Activated T-helper 1 cell treated with Interleukin-2 at 50 U/mL for 16 hours (primary cell): ENCODE measurements at places on chromosomes 3 and 15.

DNA sequence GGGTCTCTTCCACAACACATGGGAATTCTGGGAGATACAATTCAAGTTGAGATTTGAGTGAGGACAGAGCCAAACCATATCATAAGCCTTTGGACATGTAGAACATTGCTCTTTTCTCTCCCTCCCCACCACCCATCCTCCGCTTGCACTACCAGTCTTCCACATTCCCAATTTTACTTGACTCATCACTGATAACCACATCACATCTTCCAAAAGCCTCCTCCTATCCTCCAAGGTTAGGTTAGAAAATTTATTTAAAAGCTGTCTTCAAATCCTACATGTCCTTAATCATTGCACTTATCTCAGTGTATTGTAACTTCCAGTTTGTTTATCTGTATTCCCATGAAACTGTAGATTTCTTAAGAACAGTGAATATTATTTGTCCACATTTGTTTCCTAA lies 10.4 kb downstream of the ZBED2 start:
- DNase-seq, result no peak

DNA sequence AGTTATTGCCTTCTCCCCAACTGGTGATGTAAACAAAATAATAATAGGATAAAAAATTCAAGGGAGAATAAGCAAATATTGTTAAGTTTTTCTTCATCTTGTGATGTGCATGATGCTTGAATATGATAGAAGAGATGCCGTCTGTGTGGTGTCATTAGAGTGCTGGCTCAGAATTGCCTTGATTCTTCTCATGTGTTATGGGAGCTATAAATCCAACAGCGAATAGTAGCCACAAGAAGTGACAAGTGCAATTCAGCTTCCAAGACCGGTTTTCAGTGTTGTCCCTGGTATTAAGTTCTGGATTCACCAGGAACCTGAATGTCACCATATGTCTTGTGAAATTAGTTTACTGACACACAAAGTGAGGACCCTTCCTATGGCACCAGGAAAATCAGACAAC lies 547.0 kb downstream of the NSUN3 start:
- DNase-seq, result no peak

DNA sequence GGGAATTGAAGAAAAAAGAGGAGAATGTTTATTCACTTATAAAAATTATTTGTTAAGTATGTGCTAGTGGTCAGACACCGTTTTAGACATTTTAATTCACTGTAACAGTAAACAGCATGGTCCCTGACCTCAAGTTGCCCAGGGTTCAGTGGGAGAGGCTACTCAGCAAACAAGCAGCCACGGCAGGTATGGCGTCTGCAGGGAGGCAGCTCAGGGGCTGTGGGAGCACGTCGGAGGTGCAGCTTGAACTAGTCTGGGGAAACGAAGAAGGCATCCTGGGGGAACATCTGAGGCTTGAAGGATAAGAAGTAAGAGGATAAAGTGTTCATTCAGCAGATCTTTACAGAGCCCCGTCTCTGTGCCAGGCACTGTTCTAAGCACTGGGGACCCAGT lies 66.0 kb downstream of the CRTC3 start:
- no peak for DNase-seq

GRCh38 chr3:53708001-53708621 lies 138.1 kb downstream of the CHDH start:
- DNase-seq, result no peak

DNA sequence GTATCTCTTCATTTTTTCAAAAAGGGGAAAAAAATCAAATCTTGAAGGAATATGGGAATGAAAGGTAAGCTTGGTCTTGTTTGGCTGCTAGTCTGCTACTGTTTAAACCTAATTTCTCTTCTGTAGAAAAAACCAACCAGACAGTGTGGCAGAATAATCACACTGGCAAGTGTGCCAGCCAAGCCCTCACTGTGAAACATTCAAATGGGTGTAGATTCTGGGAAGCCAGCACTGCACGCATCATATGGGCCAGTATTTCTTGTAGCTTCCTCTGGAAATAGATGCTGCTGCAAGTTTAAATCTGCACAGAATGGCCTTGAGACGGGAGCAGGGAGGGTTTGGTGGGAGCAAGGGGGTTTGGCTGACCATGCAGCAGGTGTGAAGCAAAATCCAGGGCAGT lies 62.1 kb downstream of the POMGNT2 start:
- no peak for DNase-seq

DNA sequence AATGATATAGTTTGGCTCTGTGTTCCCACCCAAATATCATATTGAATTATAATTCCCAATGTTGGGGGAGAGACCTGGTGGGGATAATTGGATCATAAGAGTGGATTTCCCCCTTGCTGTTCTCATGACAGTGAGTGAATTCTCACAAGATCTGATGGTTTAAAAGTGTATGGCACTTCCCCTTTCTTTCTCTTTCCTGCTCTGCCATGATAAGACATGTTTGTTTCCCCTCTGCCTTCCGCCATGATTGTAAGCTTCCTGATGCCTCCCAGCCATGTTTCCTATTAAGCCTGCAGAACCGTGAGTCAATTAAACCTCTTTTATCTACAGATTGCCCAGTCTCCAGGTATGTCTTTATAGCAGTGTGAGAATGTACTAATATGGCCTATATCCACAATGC lies 126.7 kb upstream of the GMNC start:
- DNase-seq, result no peak

GRCh38 chr3:161838021-161838420 lies 341.4 kb downstream of the OTOL1 start:
- no peak for DNase-seq

DNA sequence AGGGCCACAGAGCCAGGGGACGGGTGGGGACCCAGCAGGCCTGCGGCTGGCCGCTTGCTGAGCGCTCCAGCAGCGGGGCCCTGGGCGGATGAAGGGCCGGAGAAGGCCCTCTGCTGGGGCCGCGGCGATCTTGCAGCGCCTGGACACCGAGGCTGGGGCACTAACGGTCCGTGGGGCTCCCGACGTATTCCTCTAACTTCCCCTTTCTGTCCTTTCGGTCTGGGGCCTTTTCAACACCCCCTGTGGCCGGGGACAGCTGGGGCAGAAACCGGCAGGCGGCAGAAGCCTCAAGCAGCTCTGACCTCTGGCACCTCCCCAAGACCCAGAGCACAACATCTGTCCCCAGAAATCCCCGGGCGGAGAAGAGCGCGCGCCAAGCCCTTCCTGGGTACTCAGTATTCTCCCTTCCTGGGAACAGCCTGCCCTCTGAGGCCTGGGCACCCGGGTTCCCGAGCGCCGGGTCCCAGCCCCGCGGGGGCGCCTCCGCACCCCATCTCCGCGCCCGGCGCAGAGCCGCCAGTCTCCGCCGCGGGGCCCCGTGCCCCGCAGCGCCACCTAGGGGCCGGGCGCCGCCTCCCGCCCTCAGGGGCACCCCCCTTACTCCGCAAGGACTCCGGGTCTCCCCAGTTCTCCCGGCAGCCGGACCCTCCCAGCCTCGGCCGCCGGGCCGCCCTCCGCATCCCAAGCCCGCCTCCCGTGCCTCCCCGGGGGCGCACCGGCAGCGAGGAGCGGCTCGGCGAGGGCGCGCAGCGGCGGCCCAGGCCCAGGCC lies 582 bp upstream of the SLCO3A1 start:
- peak; percentile 67 for DNase-seq

DNA sequence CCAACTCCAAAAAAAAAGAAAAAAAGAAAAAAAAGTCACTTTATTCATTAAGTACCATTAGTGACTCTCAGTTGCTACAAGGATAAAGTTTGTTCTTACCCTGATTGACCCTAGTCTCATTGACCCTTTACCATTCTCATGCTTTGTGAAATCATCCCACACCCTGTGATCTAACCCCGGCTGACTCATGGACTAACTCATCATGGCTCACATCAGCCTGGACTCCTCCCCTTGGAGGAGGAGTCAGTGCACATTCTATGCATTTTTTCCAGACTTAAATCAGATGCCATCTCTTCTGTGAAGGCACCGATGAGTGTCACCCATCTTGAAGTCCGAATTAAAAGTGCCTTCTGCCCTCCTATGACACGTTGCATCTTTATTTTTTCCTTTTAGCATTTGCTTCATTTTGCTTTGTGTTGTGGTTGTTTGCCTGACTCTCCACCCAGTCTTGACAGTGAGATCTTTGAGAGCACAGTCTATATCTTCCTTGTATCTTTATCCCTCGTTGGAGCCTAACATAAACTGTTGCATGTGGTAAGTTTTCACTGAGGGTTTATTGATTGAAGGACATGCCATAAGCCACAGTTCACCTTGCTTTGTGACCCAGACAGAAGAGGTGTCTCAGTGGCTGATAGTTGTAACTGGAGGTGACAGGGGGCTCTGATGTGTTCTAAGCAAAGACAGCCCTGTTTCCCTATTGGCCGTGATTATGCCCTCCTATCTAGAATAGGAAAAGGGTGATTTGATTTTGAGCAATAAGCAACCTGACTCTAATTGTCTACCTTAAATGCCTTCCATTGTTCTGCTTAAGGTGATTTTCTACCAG lies 72.1 kb downstream of the IL1RAP start:
- no peak for DNase-seq

DNA sequence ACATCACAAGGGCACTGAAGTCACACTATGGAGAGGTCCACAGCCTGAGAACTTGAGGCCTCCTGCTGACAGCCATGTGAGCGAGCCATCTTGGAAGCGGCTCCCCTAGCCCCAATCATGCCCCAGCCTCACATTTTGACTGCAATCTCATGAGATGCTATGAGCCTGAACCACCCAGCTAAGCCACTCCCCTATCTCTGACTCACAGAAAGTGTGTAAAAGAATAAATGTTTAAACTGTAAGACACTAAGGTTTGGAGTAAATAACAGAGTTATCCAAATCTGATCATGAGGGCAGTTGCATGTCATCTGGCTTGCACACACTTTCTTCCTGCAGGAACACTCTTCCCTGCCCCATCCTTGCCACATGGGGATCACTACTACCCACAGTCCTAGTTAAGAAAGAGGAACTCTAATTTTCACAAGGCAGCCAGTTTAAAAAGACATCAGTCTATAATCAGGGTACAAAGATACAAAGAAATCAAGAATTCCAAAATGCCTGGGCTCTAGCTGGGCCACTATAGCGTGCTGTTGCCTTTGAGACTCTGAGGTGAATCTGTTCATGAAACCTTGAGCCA lies 494.2 kb downstream of the FOXP1 start:
- no peak for DNase-seq

DNA sequence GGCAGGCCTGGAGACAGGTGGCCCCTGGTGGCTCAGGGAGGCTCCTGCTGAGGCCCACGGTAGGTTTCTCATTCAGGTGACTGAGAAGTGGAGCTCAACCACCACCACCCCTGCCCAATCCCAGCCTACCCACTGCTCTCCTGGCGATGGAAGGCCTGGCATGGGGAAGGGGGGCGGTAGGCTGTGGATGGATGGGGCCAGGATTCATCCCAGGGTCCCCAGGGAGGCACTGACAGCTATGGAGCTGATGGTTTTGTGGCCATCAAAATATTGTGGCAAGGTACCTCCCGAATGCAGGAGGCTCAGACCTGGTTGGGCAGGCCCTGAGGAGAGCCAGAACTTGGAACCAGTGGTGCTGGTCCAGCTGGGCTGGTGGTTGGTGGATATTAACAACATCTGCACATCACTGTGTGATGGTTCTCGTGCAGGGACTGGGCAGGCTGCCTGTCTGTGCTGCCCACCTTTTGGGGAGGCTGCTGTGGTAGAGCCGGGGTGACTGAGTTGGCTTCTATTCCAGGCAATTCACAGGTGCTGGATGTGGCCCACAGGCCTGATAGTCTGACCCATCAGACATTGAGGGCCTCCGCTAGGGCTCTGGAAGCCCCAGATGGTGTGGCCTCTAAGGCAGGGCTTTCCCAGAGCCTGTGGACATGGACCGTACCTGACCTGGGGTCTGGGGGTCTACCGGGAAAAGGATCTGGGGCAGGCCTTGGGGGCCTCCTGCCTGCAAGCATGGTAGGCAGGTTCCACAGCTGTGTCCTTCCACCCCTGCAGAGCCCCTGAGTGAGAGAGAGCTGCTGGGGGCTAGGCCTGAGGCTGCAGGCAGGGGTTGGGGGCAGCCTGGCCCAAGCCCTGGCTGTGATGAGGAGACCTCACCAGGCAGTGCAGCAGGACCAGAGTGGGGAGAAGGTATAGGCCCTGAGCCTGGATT lies 3.4 kb downstream of the ZBTB47 start:
- DNase-seq, result no peak

DNA sequence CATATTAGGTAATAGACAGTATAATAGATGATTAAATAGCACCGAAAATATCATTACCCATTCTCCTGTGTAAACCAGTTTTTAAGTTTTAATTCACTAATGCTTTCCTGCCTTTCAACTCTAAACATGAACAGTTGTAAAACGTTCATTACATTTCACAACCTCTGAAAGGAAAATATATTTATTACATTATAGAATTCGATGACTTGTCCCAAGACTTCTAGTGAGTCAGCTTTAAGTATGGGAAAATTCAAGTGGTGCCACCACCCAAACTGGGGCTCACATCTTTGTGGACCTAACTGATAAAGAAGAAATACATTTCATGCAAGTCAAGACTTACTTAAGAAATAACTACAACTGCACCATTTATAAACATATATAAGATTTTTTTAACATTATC lies 2.0 kb downstream of the TRIM59 start:
- DNase-seq, result no peak

DNA sequence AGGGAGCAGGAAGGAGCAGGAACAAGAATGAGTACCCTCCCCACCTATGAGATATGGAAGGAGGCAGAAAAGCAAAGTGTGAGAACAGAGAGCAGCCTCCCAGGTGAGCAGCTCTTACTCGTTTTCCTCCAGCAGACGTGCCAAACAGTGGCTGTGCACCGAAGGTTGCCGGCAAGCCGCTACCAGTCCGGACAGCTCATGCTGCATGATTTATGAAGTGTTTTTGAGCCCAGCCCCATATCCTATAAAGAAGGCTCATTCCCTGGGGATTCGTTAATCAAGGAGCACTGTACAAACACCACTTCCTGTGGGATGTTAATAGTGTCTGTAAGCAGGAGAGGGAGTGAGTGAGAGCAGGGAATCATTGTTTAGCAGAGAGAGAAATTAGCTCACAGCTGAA lies 118.3 kb upstream of the FOXB1 start:
- no peak for DNase-seq

- DNase-seq, result no peak
Measured at GRCh38 chr3:122077293-122078234, 22.4 kb downstream of the CD86 start.

DNA sequence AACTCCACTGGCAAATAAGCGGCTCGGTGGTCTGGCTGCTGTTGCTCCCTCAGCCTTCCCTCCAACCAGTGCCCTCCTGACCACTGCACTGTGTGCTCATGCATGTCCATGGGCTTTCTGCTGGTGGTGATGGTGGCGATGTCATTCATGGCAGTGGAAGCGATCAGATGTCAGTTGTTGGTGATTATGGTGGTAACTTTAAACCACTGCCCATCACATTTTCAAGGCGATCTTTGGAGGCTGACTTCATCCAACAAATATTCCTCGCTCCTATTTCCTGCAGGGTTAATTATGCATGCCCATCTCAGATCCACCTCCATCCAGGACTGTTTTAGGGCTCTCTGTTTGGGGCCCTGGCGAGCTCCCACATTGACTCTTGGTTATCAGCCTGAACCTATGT lies 13.4 kb upstream of the HCN4 start:
- no peak for DNase-seq

GRCh38 chr3:152021951-152022461 lies 148.6 kb downstream of the SUCNR1 start:
- DNase-seq, result no peak
